ENCODE measurements at places on chromosomes 5 and 9. TPM values are rescaled to one million over a fixed set of nuclear protein-coding genes. Genes with fewer than 3 reads are reported as not detected.

Gene ROPN1L
- 0.43 TPM for total RNA-seq

Gene PFN3
- not detected for total RNA-seq

- DNase-seq: no peak
Observed at GRCh38 chr9:71270554-71270953, 149.1 kb upstream of the TRPM3 start.

GRCh38 chr9:94498801-94499453 lies 56.0 kb upstream of the PCAT7 start:
- DNase-seq: no peak

- peak; percentile 98 for DNase-seq
Observed at GRCh38 chr9:129802833-129803675, at the start of gene TOR1B. Gene TOR1B, plus strand, starts transcription at chr9:129803184. Its CDS starts 29 bp downstream, at chr9:129803213.

Data from cardiac septum (tissue), 1 donor.